CMK (cell line): ENCODE measurements at places on chromosomes 7 and 10.

DNA sequence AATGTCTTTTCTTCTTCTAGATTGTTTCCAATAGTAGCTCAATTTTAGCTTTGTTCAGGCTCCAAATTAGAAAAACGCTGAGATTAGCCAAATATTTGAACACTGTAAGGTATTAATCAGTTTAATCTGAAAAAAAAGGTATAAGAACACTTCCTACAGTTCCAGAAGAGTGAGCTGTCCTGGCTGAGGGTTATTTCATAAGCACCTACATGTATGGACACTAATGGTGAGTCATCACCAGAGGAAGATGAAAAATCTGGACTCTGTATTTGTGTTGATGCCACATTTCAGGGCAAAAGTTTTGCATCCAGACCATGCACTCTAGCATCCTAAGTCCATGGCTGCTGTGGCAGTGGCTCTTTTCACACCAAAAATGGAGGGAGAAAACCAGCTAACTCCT, 189.5 kb downstream of the ANKRD30A start:
- DNase-seq: no peak

- DNase-seq: no peak
Measured at GRCh38 chr7:105336009-105336408, 52.7 kb downstream of the SRPK2 start.

DNA sequence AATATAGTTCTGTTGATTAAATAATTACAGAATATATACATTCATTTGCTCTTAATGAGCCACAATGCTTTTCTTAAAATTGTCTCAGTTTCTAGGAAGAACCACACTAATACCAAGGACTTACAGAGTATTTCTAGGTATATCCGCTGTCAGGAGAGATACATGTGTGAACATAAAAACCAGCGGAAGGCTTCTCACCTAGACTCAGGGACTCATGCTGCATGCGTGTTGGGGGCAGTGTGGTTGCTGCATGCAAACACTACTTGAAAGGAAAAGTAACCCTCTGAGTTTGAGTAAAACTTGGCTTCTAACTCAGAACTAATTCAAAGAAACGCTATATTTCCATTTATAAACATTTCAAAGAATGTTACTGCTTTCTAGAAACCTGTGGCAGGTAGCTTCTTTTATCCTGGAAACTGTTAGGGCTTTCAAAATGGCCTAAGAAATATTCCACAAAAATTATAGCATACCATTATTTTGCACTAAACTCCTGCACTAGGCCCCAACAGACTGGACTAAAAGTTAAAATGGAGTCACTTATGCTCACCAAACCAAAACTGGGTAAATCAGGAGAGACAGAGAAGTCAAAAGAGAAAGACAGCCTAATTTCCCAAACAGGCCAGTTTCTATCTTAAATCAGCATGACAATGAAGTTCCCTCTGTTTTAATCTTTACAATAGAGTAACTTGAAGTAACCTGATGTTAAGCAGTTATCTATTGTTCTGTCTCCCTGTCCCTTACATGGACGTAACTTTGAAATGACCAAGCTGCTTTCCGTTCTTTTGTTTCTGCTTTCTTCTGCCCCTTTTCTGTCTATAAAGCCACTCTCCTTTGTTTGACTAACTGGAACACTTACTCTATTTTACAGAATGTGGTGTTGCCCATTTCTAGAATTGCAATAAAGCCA, 95.2 kb upstream of the FAM133B start:
- DNase-seq: no peak

GRCh38 chr7:156832195-156832877, 60.6 kb downstream of the LMBR1 start:
- DNase-seq: no peak

GRCh38 chr7:155108144-155108901, 38.2 kb downstream of the HTR5A start:
- no peak for DNase-seq

DNA sequence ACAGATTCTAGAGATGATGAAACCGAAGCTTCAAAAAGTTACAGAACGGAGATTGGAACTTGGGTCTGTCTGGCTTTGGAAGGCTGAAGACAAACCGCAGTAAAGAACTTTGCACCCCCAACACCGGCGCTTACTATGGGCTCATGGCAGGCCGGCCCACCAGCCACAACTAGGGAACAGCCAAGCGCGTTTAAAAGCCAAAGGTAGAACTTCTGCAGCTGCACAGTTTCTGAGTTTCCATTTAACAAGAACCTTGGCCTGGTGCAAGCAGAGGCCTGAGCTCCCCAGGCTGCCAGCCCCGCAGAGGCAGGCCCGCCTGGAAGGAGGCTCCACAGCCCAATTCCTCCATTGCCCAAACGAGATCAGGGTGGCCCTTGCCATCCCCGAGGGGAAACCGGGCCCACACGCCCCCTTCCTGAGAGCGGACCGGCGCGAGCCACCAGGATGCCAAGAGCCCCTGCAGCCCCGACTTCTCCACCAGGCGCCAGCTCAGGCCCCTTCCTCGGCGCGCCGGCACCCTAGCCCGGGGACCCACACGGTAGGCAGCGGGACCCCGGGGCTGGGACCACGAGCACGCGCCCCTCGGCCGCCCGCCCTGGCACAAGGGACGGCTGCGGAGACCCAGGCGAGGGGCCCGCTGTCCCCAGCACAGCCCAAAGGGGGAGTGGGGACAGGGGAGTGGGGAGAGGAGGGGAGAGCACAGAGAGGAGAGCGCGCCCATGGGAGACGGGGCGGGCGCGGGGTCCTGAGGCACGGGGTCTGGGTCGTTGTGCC, 566 bp downstream of the MAD1L1 start:
- no peak for DNase-seq

DNA sequence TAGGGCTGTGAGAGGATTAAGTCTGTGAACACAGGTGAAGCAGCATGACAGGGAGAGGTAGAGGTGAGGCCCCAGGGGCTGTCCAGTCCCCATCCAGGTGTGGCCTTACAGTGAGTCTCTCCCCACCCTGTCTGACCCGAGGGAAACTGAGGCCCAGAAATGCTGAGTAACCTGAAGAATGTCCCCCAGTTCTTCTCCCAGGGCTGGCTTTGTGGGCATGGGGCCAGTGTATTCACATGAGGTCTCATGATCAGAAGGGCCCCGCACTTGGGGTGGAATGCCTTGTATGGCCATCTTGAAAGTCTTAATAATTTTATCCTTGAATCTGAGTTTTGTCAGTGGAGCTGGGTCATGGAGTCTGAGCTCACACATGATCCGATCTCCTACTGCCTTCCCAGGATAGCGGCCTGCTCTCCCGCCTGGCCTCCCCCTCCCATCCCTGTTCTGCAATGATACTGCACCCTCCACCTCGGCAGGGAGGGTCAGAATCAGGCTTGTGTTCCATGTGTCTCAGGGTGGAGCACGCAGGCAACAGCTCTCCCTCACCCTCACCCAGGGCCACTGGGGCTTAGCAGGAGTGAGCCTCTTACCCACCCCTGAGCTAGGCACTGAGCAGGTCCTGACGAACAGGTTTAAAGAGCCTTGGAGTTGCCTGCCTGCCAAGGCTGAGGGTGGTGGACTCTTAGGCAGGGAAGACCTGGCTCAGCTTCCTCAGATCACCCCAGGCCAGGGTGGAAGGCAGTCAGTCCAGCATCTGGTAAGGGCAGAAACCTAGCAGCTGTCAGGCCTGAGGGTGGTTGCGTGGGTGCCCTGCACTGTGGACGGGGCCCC, 41.4 kb upstream of the NPFFR1 start:
- DNase-seq: no peak

GRCh38 chr10:79345241-79346011, 1.8 kb upstream of the PPIF start:
- DNase-seq: no peak

GRCh38 chr7:26307226-26307625, 15.6 kb downstream of the SNX10 start:
- no peak for DNase-seq

DNA sequence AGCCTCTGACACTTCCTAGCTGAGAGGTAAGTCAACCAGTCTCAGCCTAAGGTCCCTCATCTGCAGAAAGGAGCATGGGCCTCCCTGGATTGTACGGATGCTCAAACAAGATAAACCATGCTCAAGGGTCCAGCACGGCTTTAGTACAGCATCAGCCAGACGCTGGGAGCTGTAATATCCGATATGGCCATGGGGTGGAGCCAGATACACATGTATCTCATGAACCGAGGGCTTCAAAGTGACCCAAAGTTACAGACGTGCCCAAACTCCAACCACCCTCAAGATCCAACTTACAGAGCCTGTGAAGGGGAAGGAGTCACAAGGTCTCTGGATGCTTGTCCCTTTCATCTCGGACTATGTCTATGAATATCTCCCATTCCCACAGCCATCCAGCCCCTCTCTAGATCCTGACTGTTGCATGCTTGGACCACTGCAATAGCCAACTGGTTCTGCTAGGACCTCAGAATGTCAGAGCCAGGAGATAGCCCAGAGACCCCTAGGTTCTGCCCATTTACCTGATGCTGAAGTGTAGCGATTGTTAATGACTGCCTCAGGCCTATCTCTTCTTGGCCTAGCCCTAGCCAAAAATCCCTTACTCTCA, 142.4 kb downstream of the SH3PXD2A start:
- DNase-seq: peak; percentile 73

DNA sequence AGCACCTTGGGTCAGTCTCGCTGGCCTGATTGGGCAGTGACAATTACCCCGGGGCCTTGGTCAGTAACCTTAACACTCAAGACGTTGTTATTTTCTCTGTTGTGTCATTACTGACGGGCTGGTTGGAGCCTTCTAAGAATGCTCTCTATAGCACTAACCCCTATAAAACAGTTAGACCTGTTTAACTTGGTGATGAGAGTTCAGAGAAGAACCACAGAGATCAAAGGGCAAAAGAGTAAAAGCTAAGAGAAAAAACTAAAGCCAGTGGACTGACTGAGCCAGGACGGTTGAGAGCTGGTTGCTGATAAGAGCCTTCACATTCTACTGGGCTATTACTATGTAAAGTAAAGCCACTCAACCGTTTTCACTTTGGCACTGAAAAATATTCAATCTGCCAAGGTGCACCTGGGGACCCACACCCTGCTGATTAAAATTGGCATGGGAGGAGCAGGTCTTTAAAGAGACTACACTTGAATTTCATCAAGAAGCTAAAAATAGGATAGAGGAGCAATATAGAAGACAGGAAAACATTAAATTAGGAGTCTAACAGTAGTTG, 13.6 kb upstream of the ITGB1 start:
- DNase-seq: no peak

DNA sequence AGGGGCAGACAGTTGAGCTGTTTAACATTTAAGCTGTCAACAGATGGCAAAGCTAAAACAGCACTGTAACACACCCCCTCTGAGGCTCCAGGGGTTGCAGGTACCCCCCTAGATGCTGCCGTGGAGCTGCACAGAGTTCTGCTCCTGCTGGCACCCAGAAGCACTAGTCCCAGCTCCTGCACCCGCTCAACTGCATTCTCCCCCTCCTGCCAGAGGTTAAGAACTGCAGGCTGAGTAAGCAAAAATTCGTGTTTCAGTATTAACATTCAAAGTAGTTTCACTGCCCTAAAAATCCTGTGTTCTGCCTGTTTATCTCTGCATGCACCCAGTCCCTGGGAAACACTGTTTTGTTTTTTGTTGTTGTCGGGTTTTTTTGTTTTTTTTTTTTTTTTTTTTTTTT, 790.8 kb upstream of the KCND2 start:
- DNase-seq: peak; percentile 2

GRCh38 chr10:124356701-124357560, 61.8 kb downstream of the OAT start:
- DNase-seq: no peak

GRCh38 chr10:131692176-131692575, 208.6 kb upstream of the PPP2R2D start:
- DNase-seq: no peak

GRCh38 chr10:12709521-12709963, 292.0 kb downstream of the CCDC3 start:
- no peak for DNase-seq

DNA sequence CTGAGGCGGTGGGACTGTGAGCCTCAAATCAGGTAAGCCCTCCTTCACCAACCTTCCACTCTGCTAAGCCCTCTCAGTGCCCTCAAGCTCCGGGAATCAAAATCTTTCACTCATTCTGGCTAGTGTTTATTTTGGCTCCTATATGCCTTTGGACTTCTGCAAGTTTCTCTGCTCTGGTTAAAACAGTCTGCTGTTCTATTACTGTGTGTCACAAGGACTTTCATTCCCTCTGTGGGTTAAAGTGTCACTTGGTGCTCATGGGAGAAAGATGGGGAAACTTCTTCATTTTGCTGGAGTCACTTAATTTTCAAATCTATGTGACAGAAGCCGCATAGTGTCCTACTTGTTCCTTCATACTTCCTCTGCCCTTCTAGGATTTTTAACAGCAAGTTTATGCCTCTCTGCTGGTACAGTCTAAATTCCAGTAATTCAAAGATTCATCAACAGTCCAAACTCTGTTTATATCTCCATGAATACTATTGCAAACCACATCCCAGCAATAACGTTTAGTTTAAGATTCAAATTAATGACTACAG, 61.3 kb downstream of the CD36 start:
- DNase-seq: no peak

DNA sequence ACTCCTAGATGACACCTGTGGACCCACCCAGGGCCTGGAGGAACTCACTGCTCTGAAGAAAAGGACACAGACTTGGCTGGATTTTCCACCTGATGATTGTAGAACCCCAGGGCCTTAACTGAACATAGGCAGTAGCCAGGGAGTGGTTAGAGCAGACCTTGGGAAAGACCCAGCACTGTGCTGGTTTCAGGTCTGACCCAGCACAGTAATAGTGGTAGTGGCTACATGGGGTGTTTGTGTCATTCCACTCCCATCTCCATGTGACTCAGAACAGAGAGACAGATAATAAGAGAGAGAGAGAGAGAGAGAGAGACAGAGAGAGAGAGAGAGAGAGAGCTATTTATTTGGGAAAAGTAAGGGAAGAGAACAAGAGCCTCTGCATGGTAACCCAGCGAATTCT, 239.1 kb upstream of the MEOX2 start:
- no peak for DNase-seq

GRCh38 chr10:62217683-62218082, 51.0 kb downstream of the RTKN2 start:
- DNase-seq: no peak

GRCh38 chr7:12623885-12624498, 53.5 kb downstream of the SCIN start:
- DNase-seq: no peak

DNA sequence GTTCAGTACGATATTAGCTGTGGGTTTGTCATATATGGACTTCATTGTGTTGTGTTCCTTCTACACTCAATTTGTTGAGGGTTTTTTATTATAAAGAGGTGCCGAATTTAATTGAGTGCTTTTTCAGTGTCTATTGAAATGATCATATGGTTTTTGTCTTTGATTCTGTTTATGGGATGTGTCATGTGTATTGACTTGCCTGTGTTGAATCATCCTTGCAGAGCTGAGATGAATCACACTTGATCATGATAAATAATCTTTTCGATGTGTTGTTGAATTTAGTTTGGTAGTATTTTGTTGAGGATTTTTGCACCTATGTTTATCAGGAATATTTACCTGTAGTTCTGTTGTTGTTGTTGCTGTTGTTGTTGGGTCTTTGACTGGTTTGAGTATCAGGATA, 39.8 kb downstream of the ATOH7 start:
- DNase-seq: no peak

DNA sequence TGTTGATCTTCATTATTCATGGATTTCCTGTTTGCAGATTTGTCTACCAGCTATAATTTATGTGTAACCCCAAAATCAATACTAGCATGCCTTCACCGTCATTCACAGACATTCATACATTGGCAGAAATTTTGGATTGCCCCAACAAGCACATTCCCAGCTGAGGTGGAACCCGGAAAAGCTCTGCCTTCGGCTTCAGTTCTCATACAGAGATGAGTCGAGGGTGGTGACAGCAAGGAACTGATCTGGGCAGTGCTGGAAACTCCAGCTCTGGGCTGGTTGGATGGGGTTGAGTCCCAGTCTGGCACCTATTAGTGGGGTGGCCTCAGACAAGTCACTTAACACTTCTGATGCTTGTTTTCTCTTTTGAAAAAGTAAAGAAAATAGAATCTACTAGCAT, 267.5 kb downstream of the SNX13 start:
- no peak for DNase-seq
